ENCODE measurements at places on chromosomes 1 and 21.

DNA sequence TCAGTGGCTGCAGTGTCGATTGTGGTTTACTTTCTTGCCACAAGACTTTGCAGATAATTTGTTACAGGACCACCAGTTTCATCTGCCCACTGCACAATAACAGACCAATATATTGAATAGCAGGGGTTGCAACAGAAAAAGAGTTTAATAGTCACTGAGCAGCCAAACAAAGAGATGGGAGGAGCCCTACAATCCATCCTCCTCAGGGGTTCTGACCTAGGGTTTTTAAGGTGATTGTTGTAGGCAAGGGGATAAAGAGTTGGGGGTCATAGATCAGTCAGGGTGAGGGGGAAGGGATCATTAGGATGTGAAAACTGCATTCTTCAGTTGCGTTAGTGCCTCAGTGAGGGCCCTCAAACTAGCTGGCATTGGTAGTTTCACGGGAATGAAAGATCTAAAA lies 110.7 kb upstream of the OLFM3 start:
- no peak for DNase-seq

DNA sequence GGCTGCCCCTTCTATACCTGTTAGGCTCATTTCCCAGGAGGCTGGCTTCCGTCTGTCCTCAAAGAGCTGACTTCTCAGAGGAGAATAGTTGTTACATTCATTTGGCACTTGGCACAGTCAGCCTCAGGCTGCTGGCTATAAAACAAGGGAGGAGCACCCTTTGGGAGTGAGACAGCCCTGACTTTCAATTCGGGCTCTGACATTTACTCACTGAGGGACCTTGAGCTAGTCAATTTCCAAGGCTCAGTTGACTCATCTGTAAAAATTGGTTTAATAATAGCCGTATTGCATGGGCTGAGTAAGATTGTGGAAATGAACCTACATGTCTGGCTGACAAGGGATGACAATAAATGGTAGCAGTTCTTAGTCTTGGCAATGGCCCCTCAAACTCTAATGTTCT lies 13.7 kb downstream of the ALX3 start:
- no peak for DNase-seq

DNA sequence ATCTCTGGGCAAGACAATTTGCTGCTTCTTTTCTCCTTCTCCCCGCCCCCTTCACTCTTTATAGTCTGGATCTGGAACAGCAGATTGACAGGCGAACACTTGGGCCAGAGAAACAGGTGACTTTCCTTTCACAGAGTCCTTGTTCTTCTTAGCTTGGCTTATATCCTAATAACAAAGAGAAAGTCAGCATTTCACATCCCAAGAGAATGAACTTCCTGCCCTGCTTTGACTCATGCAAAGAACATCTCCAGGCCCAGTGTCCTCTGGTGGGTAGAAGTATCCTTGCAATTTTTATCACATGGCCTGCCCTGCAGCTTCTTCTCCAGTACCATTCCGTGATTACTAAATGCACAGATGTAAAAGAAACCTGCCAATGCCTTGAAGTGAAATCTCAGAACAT lies 764.4 kb downstream of the ADGRL2 start:
- no peak for DNase-seq

- DNase-seq = no peak
Observed at GRCh38 chr1:246197076-246197475, 310.0 kb downstream of the SMYD3 start.

GRCh38 chr21:16186742-16187141 lies 457.0 kb downstream of the USP25 start:
- no peak for DNase-seq

GRCh38 chr1:200131551-200132125 lies 104.1 kb downstream of the NR5A2 start:
- DNase-seq = no peak

- DNase-seq = no peak
Observed at GRCh38 chr1:51454554-51454953, 64.5 kb downstream of the EPS15 start.

DNA sequence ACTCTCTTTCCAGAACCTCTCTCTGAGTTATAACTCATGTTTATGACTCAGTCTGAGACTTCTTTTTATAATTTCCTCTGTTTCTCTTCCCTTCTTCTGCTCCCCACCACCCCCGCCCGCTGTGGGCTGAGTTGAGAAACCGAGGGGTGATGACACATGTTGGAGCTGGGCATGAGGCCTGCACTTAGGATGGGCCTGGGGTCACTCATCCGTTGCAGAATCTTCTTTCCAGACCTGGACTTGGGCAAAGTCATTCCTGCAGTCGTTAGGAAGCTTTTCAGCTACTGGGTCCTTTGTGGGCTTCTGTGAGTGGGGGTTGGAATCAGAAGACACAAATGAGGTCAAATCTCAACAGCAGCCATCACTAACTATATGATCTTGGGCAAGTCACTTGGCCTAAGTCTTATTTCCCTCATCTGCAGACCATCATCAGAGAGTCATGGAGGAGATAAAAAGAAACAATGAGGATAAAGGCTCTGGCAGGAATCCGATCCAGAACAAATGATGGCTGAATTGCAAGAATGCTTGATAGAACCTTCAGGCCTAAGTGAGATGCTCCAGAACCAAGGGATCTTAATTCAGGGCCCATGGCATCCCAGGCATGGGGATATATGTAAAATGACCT lies 53.4 kb downstream of the RPS6KA1 start:
- peak; percentile 87 for DNase-seq

GRCh38 chr1:1782399-1783221 lies 4.3 kb upstream of the NADK start:
- DNase-seq = peak; percentile 71

GRCh38 chr1:221335161-221336101 lies 406.5 kb downstream of the DUSP10 start:
- no peak for DNase-seq
